ENCODE measurements at places on chromosomes 5 and 9.

DNA sequence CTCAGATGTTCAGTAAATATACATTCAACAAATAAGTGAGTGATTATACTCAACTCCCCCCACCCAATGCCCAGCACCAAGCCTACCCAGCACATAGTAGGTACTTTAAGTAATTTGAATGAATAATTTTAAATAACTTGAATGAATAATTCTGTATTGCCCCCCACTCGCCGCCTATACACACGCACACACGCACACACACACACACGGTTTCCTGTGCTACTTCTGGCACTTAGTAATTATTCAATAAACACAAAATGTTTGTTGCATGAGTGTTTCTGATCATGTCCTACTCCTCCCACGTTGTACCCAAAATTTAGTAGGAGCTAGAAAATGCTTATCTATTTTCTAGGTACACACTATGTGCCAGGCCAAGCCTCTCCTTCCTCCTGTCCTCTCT is 16.2 kb downstream of the PCDH12 start:
- DNase-seq: no peak

GRCh38 chr5:158521995-158522394 is 577.7 kb downstream of the EBF1 start:
- no peak for DNase-seq

DNA sequence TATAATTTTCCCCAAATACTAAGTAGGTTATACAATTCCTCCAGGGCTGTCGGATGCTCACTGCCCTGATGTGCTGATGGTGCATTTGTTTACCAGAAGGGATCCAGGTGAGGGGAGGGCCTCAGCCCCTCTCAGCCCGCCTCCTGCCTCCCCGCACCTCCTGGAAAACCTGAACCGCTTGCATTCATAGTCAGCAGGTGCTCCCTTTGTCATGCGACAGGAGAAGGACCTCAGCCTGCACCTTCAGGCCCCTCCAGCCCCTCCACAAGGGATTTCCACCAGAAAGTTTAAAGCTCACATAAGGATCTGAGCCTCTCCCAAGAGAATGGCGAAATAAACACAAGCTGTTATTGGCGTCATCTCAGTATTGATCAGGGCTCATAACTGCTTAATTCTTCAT is 36.5 kb upstream of the NTNG2 start:
- no peak for DNase-seq

- DNase-seq: no peak
These were observed 4.2 kb downstream of the GCNT1 start for GRCh38 chr9:76463211-76463610.

DNA sequence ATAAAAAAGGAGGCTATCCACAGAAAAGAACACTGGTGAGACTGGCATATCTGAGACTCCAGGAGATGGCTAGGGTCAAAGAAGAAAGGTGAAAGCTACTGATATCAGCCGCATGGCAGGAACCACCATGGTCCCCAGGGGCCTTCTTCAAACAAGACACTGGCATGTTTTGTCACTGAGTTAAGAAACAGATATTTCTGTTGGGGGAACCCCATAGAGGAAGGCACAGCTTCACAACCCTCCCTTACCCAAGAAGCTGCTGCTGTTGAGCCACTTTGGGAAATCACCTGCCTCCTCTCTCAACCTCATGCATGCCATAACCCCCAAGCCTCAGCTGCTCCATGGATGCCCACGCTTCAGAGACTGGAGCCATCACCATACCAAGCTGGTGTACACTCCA is 13.3 kb upstream of the BTNL3 start:
- DNase-seq: no peak

GRCh38 chr5:162512935-162513565 is 445.5 kb downstream of the GABRG2 start:
- DNase-seq: no peak

- no peak for DNase-seq
These were observed 364.7 kb downstream of the CAAP1 start for GRCh38 chr9:26527931-26528330.

DNA sequence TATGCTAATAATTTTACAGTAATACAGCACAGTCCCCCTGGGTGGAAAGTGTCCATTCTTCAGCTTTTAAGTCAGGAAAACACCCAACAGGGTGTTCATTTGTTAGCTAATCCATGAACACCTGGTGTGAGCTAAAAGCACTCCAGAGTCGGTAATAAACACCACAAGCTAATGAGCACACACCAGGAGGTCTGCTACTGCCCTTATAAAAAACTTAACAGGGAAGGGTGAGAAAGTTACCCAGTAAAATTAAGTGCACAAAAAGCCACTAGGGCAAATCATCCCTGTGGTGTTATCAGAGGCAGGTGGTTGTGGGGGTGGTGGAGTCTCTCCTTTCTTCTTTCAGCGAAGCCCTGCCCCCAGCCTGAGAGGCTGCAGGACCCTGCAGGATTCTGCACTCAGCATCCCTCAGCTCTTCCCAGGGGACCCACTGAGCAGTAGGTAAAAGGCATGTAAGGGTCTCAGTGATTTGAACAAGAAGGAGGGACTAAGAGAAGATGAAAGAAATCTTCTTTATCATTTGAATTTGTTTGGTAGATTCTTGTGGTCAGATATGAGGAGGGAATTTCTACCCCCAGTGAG is 14.4 kb downstream of the GDNF start:
- DNase-seq: no peak

DNA sequence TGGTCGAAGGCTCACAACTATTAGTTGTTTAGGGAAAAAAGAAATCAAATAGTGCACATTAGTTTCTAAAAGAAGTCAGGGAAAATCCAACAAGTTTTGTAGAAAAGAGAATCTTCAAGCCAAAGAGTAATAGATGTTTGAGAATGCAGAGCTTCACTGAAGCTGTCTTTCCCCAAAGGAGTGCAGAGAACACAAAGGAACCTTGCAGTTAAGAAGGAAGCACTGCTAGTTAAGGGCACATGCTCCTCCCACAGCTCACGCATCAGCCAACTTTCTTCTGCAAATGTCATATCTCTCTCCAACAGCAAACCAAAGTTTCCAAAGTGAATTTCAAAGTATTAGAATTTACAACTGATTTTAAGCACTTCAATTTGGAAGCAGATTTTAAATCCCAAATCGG is 116.4 kb upstream of the FST start:
- DNase-seq: no peak

GRCh38 chr9:18275313-18275990 is 198.5 kb upstream of the ADAMTSL1 start:
- no peak for DNase-seq

DNA sequence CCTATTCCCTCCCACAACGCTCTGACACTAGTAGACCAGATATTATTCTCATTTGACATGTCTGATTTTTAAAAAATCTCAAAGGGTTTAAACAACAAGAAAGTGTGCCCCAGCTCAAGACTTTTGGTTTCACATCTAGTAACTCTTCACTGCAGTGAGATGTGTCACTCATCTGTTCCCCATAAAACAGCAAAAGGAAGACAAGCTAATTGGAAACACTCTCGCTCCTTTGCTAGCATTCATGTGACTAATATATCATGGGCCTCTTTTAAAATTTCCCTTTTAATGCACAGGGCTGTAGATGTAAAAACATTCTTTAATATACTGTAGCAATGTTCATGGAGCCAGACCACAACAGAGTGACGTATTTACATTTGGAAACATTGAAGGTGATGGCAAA is 372.6 kb downstream of the ZNF608 start:
- no peak for DNase-seq

Measured in hematopoietic multipotent progenitor cell treated with erythropoietin and hydrocortisone succinate and interleukin-3 and kit ligand, for 6 days (in vitro differentiated cells).